ENCODE measurements at places on chromosomes 16 and 17. TPM values are rescaled to one million over a fixed set of nuclear protein-coding genes. Genes with fewer than 3 reads are reported as not detected.

Gene FOXF1
- not detected for total RNA-seq

Gene TEKT5
- total RNA-seq: not detected

Gene HSF4
- 49.6 TPM for total RNA-seq

Gene ADAT1
- 60.3 TPM for total RNA-seq

Gene HP
- total RNA-seq: not detected

Gene ODAD4
- total RNA-seq: 0.42 TPM

Gene MYLK3
- total RNA-seq: 0.02 TPM

Gene ARHGDIA
- 654 TPM for total RNA-seq

Gene ATP1B2
- 0.08 TPM for total RNA-seq

Gene MPG
- total RNA-seq: 52.6 TPM

Gene OR2C1
- not detected for total RNA-seq

Gene AURKB
- total RNA-seq: 224 TPM

Gene TMEM88
- 0.87 TPM for total RNA-seq
